ENCODE measurements at places on chromosomes 1 and 21. TPM values are rescaled to one million over a fixed set of nuclear protein-coding genes. Genes with fewer than 3 reads are reported as not detected.

GRCh38 chr1:31180338-31180737 is 59.3 kb downstream of the NKAIN1 start:
- no peak for DNase-seq

Gene PRAMEF8
- not detected for total RNA-seq

DNA sequence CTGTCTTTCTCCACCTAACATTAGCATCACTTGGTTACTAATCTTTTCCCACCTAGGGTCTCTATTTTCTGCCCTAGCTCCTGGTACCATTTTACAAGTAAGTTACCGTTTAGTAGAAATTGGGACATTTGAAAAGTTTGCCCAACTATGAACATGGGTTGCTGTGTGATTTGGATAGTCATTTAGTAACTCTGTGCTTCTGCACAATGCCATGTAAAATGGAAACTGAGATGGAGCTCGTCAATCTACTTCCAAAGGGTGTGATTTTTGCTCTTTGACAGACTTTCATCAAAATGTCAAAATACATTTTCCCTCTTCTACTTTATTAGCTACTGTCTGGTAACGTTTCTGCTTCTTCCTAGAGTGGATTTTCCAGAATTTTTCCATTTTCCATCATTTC is 381.5 kb upstream of the B3GALT2 start:
- no peak for DNase-seq

Gene TNFRSF8
- total RNA-seq = 0.35 TPM

DNA sequence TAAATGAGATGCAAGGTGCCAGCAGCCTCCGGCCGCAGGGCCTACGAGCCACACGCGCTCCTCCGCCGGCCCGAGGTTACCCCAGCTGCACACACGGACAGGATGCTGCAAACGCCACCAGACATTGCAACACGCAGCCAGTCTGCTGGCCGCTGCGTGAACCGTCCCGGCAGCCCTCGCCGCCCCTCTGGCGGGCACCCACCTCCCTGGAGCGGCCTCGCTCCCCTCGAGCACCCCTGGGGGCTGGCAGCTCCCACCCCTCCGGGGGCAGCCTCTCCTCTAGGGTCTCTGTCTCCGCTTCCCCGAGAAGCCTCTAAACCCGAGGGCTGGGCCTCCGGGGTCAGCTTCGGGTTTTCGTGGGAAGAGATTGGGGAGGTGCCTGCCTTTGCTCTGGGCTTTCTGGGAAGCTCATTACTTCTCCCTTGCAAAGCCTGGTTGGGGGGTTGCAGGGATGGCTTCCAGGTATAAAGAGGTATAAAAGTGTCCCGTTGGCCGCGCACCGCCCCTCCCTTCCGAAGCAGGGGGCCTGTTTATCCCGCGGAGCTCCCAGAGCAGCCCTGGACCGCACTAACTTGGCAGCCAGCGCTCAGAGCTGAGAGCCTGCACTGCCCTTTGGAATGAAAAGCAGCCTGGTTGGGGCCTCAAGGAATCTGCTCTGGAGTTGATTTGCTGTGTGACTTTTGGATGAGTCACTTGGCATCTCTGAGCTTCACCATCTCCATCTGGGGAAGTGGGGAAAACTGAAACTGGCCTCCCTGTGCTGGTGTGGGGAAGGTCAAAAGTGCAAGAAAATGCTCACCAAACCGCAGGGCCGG is 21.8 kb downstream of the DHRS3 start:
- no peak for DNase-seq

DNA sequence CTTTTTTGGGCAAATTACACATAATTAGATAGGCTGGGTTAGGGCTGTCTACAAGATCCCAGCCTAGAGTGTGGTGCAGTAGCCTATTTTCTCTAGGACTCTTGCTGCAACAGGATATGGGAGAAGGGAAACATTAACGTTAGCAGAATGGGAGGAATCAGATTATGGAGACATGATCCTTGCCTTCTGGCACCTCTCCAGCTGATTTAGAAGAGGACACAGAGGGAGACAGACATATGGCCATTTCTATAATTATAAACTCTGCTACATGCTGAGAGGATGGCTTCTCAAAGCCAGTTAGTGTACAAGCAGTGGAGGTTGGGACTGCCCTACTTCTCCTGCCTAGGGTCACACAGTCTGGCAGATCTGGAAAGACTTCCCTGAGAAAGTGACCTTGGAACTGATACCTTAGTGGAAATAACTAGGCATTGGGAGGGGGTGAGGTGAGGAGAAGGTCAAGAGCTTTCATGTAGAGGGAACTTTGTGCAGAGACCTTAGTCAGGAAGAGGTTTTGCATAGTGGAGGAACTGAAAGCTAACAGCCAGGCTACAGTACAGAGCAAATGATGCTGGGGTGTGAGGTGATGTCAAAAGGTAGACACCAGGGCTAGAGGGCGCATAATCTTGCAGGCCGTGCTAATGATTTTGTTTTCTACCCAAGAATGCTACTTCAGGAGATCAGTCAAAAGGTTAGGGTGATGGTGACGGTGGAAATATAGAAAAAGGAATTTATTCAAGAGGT is 1.2 kb upstream of the CD1D start:
- DNase-seq = no peak

Gene LAMTOR5
- 206 TPM for total RNA-seq

Gene DISC1
- total RNA-seq = 4.0 TPM

GRCh38 chr1:119978018-119978505 is 81.7 kb upstream of the ADAM30 start:
- DNase-seq = no peak

DNA sequence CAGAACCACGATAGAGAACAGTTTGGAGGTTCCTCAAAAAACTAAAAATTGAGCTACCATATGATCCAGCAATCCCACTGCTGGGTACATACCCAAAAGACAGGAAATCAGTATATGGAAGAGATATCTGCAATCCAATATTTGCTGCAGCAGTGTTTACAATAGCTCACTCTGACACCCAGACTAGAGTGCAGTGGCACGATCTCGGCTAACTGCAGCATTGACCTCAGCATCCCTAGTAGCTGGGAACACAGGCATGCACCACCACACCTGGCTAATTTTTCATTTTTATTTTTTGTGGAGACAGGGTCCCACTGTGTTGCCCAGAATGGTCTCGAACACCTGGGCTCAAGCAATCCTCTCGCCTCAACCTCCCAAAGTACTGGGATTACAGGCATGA is 13.1 kb downstream of the TTC13 start:
- no peak for DNase-seq

Data from epithelial cell of proximal tubule (primary cell).